ENCODE measurements at places on chromosomes 11 and 22.

- DNase-seq: no peak
Measured at GRCh38 chr11:103024086-103024485, 67.9 kb downstream of the DCUN1D5 start.

- DNase-seq: no peak
Measured at GRCh38 chr11:122671400-122671891, 15.9 kb downstream of the UBASH3B start.

DNA sequence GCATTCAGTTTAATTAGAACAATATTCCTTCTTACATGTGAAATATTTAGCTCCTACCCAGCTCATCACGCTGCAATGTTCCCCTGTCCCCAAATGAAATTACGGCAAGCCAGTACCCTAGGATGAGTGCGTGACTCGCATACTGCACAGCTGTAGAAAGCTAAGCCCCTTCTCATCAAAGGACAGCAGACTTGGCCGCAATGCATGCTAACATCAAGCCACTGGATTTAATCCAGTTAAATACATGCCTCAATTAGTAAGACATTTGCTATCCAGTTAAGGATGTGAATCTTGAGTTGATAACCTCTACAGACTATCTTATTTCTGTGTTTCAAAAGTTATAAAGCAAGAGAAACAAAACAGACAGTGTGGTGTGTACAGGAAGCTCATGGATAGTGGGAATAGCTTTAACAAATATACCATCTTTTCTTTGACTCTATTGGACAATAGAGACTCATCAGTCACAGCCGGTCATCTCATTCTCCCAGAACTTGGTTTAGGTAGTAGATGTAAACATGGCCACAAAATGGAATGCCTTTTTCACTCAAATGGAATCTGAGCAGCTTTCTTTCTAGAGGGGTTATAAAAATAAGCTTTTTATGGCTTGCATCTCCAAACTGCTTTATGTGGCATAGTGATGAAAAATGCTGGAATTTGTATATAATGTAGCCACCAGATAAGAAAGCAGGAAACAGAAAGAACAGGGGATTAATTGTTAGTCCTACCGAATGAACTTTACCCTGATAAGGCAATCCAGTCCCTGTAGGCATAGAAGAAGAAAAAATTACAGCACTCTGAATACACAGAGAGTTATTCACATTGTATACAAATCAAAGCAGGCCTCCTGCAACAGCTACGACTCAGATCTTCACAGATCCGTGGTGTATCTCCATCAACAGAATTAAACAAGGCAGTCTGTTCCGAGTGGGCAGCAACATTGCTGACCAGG lies 224.1 kb downstream of the CADM1 start:
- DNase-seq: no peak

DNA sequence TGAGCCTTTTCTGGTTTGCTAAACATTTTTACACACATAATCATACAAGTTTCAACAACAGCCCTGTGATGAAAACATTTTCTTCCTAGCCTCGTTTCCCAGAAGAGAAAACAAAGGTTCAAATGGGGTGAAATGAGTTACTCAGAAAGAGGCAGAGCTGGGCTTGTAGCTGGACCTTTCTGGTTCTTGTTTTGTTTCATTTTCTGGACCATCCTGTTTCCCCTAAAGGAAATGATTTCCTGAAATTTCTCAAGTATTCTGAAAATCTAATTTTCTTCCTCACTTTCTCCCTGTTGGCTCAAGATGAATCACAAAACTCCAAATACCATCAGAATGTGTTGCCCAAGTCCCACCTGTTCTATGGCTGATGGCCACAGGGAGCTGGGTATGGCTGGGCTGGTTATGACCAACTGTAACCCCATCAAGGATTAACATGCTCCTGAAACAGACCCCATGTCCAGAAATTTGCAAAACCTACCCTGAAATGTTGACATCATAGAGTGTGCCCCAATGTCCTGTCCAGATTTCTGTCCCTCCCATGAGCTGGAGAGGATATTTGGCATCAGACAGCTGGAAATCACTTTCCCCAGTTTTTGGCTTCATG lies 6.7 kb upstream of the APOL4 start:
- no peak for DNase-seq

DNA sequence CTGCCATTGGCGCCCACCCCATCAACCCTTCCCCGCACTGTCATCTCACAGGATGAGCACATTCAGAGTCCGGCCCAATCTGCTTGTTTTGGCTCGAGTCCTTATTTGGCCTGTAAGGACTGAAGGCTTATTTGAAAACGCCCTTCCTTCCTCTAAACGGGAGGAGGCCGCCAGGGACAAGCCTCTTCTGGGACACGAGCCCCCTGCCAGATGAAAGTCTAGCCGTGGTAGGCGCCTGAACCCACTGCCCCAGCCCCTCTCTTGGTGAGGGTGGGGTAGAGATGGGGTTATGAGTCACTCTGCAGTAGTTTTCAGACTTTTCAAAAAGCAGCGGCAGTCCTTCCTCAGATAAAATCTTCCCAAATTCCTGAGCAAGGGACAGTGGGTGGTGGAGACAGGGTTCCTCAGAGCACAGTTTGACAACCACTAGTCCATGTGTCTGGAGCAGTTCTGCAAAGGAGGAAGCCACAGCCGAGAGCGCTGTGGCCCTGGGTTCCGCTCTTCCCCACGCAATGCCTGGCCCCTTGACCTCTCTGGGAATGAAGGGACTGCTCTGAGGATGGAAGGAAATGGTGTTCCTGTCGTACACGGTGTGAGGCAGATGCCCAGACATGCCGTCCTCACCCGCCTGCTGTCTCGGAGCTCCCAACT lies 57.0 kb downstream of the MYH9 start:
- DNase-seq: no peak

GRCh38 chr11:117851106-117851505 lies 25.4 kb downstream of the FXYD6 start:
- no peak for DNase-seq

- DNase-seq: no peak
Measured at GRCh38 chr11:16603245-16603644, 135.2 kb upstream of the C11orf58 start.

DNA sequence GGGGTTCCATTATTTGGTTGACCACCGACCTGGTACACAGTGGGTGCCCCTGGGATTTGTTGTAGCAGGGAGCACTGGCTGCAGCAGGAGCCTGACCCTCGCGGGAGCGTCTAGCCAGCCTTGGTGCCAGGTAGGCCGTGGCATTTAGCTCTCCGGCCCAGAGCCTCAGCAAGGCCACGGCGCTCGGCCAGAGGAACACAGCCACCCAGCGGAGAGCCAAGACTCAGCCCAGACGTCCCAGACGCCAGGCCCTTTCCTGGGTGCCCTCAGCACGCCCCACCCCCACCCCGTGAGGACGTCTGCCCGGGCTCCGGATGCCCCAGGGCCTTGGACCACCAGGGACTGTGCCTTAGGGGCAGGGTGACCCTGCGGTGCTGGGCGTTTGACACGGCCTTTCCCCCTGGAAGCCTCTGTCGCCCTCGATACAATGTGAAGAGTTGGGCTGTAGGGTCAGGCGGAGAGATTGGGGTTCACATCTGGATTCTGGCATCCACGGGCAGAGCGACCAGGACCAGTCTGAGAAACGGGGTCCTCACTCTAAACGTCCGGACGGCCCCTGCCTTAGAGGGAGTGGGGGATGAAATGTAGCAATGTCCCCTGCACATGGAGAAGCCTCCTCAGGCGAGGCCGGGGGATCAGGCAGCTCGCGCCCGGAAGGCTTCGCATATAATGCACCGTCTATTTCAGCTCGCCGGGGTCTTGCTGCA lies 99.2 kb upstream of the FGF3 start:
- no peak for DNase-seq
